ENCODE measurements at places on chromosomes 2 and 18.

GRCh38 chr2:50018292-50018691, 864.0 kb upstream of the FSHR start:
- DNase-seq = no peak

- no peak for DNase-seq
These were observed 1.6 kb downstream of the SPRED2 start for GRCh38 chr2:65430603-65431420.

DNA sequence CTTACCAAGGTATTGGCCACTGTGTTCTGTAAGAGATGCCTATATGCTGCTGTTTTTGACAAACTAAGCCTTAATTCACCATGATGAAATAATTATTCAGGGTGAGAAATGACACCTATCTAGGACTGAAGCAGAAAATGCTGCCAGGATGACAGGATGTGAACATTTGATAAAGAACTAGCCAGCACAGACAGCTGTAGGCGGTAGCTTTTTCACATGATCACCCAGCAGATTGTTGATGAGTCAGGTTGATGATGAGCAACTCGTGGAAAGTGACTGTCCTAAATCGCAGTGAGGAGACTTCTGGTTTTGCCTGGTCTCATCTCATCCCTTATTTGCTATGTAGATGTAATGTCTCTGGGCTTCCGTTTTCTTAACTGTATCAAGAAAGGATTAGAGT, 144.1 kb downstream of the PRPF40A start:
- no peak for DNase-seq

- no peak for DNase-seq
These were observed 104.4 kb downstream of the TLK1 start for GRCh38 chr2:171056307-171056706.

DNA sequence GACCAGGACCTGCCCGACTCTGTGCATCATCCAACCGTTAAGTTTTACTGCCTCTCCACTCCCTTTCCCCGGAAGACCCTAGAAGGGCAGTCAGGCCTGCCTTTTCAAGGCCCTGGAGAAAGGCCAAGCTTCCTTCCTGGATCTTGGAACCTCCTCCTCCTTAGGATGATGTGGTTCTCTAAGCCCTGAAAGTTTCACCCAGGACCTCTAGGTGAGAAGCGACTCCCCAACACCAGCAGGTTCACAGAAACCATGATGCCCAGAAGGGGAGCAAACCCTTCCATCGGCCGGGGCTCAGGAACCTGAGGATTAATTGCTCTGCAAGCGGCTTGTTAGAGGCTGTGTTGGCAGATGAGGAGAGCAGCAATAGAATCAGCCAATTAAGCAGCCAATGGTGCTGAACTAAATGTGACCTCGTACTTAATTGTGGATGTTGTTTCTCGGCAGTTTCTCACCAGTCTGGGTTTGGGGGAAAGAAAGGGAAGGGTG, 94.2 kb upstream of the FZD7 start:
- DNase-seq = no peak

DNA sequence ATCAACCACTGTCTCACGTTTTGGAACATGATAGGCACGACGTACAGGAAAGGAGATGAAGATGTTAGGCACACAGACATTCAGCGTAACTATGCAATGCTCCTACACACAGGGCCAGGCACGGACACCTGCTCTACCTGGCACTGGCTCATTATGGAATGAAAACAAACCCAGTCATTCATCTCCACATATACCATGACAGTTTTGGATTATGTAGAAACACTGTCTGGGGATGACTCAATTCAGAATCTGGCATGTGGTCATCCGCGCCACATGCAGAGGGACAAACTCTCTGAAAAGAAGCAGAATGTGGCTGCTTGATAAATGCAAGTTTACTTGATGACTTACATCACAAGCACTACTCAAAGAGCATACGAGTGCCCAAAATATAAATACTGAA, 29.5 kb upstream of the NFU1 start:
- no peak for DNase-seq

DNA sequence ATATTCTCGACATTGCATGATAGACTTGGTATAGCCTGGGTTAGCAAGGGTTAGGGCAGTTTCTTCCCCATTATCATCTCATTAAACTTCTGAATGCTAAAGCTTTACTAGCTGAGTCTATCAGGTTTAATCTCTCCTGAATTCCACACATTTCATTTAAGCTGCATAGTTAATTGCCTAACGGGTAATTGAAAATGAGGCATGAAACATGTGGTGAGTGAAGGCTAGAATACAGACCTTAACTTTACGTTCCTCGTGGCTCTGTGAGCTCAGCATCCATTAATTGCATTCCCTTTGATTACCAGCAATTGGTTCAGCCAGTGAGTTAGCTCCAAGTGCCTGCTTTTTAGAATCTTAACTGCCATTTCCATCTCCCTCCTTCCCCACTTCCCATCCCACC, 126.5 kb upstream of the MEX3C start:
- DNase-seq = no peak

GRCh38 chr2:100703739-100704138, 116.2 kb upstream of the NPAS2 start:
- no peak for DNase-seq

DNA sequence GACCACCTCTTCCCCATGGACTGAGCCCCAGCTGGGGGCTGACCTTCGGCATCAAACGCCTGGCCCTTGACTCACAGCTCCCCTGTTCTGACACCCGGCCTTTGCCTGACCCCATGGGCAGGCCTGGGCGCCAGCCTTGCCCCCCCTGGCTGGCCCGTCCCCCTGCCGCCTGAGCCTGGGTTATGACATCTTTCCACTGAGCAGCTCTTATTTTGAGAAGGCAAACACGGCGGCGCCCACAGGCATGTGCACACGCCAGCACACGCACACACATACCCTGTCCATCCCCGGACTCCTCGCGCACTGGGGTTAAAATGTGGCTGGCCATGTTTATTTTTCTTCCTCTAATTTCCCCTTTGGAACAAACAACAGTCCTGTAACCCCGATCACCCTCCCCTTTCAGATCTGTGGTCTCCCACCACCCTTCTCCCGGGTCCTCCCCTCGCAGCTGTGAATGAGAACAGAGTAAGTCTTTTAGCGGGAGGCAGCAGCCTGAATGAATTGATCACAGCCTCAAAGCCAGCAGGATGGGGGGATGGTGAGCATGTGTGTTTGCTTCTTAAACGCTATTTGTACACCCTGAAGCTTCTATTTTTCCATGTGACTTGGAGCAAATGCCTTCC, 11.8 kb upstream of the ATOH8 start:
- DNase-seq = no peak

DNA sequence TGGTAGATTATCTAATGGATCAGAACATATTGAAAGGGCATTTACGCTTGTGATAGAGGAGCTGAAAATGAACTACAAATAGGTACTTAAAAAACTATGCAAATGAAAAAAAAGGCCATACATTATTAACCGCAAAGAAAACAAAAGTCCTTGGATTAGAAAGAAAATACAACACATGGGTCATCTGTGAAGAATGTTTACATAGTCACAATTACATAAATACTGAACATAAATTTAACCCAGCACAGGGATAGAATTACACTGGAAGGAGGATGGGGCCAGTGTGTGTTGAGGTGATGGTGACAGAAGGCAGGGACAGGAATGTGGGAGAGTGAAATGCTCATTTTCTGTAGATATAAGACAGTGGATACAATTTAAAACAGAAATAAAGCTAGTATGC, 6.6 kb downstream of the NTSR2 start:
- no peak for DNase-seq

- DNase-seq = no peak
These were observed 1.2 kb upstream of the ERFE start for GRCh38 chr2:238157506-238158017.

GRCh38 chr2:219002395-219003266, 9.4 kb upstream of the CRYBA2 start:
- no peak for DNase-seq

DNA sequence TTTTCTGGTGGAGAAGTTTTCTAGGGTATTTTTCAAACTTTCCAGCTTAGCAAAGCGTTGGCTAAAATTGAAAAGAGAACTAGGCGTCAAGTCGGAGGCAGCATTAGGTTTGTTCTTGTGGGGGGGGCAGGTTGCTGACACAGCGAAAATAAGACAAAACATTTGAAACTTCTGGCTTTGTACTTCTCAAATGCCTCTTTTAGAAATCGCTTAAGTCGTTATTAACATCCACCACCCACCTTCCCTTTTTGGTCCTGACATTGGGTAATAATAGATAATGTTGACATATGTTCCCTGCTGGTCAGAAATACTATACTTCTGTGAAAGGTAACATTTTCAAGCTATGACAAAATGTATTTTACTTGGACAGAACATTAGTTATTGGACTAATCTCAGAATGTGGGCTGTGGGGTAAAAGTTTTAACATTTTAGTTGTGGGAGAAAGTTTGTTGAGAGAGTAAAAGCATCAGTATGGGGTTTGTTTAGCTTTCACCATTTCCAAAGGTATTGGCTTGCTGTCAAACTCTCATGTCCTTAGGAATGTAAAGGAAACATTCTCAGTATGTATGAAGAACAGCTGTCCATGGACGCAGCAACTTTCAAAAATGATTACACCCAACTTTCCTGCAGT, 88.1 kb upstream of the ZEB2 start:
- no peak for DNase-seq

- no peak for DNase-seq
These were observed 67.5 kb downstream of the PDK1 start for GRCh38 chr2:172623249-172623965.

DNA sequence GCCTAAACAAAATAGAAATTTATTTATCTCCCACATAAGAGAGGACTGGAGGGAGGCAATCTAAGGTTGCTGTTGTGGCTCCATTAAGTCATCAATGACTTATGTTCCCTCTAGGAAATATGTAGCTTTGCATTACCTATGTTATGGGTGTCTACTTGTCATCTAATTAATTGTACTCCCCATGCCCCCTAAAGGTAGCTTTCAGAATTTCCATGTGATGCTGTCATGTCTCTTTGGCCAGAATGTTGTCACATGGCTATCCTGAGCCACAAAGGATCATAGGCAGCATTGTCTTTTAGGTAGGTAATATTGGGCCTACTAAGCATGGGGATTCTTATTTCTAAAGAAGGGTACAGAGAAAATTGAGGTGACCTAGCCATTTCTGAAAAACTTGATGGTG, 935.6 kb upstream of the FANCL start:
- DNase-seq = no peak

DNA sequence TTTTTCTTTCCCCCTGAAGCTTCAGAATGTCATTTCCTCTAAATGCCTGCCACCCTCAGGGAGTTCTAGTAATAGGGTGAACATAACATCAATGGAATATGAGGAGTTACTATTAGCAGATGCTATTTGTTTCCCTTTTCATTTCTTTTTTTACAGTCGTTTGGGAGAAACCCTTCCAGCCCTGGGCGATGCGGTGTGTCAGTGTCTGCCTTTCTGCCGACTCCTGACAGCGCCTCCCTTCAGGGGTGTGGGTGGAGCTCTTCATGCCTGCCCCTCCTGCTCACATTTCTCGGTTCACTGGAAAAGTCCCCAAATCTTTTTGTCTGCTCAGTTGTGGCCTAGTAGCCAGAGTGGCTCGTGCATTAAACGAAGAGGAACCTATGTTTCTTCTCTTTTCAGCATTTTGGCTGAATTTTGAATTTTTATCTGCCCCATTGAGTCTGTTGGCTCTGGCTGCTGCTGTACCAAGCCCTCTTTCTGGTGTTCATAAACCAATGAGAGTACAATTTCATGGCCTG, 72.3 kb downstream of the FMNL2 start:
- DNase-seq = no peak

DNA sequence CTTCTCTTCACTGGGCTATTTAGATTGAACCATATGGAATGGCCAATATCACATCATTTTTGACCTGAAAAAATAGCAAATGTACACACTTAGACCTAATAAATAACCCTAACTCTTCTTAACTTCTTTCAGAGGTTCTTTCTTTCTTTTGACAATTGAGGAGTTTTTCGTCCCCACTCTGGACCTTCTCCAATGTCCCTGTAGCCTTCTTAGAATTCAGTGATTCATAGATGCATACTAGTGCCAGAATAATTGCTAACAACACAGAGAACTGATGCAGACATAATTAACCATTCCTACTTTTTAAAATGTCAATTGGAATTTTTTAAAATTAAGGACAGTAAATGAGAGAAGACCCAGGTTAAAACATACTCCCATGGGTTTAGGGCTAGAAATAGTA, 20.0 kb downstream of the DAPL1 start:
- no peak for DNase-seq

DNA sequence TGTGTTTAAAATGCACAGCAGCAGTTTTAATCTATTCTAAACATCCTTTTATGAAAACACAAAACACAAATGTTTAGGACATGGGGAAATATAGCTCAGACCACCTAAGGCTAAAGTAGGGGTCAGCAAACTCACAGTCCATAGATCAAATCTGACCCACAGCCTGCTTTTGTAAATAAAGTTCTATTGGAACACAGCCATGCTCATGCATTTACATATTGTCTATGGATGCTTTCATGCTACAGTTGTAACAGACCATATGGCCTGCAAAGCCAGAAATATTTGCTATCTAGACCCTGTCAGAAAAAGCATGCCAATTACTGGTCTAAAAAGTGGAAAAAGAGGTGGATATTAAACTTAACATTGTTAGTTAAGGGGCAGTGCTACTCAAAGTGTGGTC, 1105.4 kb upstream of the KLHL29 start:
- DNase-seq = no peak

DNA sequence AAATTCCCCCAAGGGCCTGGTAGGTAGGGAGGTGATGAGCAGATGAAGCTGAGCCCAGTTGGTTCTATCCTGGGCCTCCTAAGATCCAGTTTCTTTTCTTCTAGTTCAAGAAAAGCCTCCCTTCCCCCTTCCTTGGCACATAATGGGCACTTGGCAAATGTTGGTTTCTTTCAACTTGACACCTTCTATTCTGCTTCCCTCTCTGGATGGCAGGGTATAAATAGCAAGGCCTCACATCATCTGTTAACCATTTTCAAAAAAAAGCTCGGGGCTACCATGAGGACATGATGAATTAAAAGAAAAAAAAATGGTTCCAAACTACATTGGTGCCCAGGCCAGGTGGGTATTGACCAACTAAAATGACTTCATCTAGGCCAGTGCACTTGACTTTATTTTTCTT, 29.9 kb downstream of the CTAGE1 start:
- no peak for DNase-seq

DNA sequence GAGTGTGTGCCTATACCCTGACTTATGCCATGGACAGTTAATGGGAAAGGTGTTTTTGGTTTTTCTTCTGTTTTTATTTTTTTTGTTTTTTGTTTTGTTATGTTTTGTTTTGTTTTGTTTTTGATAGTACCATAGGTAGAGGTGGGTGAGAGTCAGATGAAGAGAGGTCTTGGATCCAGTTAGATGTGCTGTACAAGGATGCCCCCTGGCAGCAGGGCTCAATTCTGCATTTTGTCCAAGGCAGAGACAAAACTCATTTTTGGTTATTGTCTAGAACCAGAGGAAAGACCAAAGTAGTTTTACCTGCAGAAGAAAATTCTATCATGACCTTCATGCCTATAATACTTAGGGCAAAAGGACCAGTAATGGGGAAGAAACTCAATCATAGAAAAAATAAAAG, 48.5 kb downstream of the SLC5A7 start:
- no peak for DNase-seq

GRCh38 chr2:19419211-19419880, 60.9 kb upstream of the OSR1 start:
- no peak for DNase-seq

- no peak for DNase-seq
These were observed 76.1 kb downstream of the COL3A1 start for GRCh38 chr2:189050165-189050712.

GRCh38 chr2:12602661-12603060, 114.1 kb upstream of the TRIB2 start:
- no peak for DNase-seq
